ENCODE measurements at places on chromosomes 1 and 21. TPM values are rescaled to one million over a fixed set of nuclear protein-coding genes. Genes with fewer than 3 reads are reported as not detected.

HIVEP3 gene
- total RNA-seq, result 18.1 TPM

ZBTB8A gene
- not detected for total RNA-seq

SIK1 gene
- 7.9 TPM for total RNA-seq

HMGB4 gene
- total RNA-seq, result not detected

SORT1 gene
- total RNA-seq, result 5.3 TPM

LRRC42 gene
- 20.5 TPM for total RNA-seq

TTC24 gene
- total RNA-seq, result 16.9 TPM

HEATR1 gene
- 40.2 TPM for total RNA-seq

SLAMF8 gene
- total RNA-seq, result 1.5 TPM

LAMB3 gene
- total RNA-seq, result 2.5 TPM

S100A4 gene
- 898 TPM for total RNA-seq

INSRR gene
- total RNA-seq, result 0.19 TPM

FAM163A gene
- total RNA-seq, result not detected

CNIH3 gene
- 3.6 TPM for total RNA-seq

CLCA1 gene
- total RNA-seq, result not detected

KRTAP10-7 gene
- not detected for total RNA-seq

SEMA4A gene
- 14.5 TPM for total RNA-seq

C4BPA gene
- total RNA-seq, result not detected

NDUFS2 gene
- 83.9 TPM for total RNA-seq

CSMD2 gene
- not detected for total RNA-seq

CLEC20A gene
- not detected for total RNA-seq

ADPRS gene
- total RNA-seq, result 36.9 TPM

PLA2G2E gene
- total RNA-seq, result not detected

TNFSF4 gene
- total RNA-seq, result 0.47 TPM
